Smooth muscle cell of the pulmonary artery (primary cell): ENCODE measurements at places on chromosomes 16 and 17. TPM values are rescaled to one million over a fixed set of nuclear protein-coding genes. Genes with fewer than 3 reads are reported as not detected.

ENO3 gene
- 3.3 and 3.4 TPM in 2 replicates for total RNA-seq

CLEC19A gene
- not detected in 2 replicates for total RNA-seq

LYZL6 gene
- total RNA-seq = not detected in 2 replicates

UBALD1 gene
- total RNA-seq = 3.5 and 7.0 TPM in 2 replicates

IL34 gene
- total RNA-seq = 8.1 and 27.3 TPM in 2 replicates

RAP1GAP2 gene
- 1.2 TPM in 2 replicates for total RNA-seq

PIRT gene
- not detected in 2 replicates for total RNA-seq

RGS11 gene
- total RNA-seq = 4.0 and 6.3 TPM in 2 replicates

SPATA32 gene
- not detected in 2 replicates for total RNA-seq

NUPR1 gene
- total RNA-seq = 25.6 and 31.5 TPM in 2 replicates

TP53TG3B gene
- total RNA-seq = not detected in 2 replicates

CCL4 gene
- total RNA-seq = not detected in 2 replicates

PLXDC1 gene
- 0.50 and 3.5 TPM in 2 replicates for total RNA-seq

TBC1D16 gene
- total RNA-seq = 38.5 and 51.9 TPM in 2 replicates

CCL14 gene
- not detected in 2 replicates for total RNA-seq

CMTM1 gene
- total RNA-seq = 2.1 and 2.2 TPM in 2 replicates

DERL2 gene
- 27.0 and 30.0 TPM in 2 replicates for total RNA-seq

TMED6 gene
- total RNA-seq = 0.20 and 0.23 TPM in 2 replicates

ALOX12B gene
- total RNA-seq = not detected in 2 replicates

ABCC11 gene
- 0.26 and 0.30 TPM in 2 replicates for total RNA-seq

STX1B gene
- 0.85 and 2.6 TPM in 2 replicates for total RNA-seq

VAT1L gene
- 0.13 and 0.17 TPM in 2 replicates for total RNA-seq

KRTAP4-4 gene
- total RNA-seq = not detected in 2 replicates

KRT14 gene
- total RNA-seq = 0.59 and 1.3 TPM in 2 replicates

ITGAL gene
- total RNA-seq = 0.17 TPM in 1 of 2 replicates, not detected in the other

TNFSF12 gene
- total RNA-seq = 21.6 and 23.8 TPM in 2 replicates

SLC16A6 gene
- total RNA-seq = 0.13 and 0.17 TPM in 2 replicates

GJD3 gene
- 1.6 and 5.9 TPM in 2 replicates for total RNA-seq

CRLF3 gene
- 12.9 and 17.1 TPM in 2 replicates for total RNA-seq

CFAP119 gene
- 0.91 and 1.3 TPM in 2 replicates for total RNA-seq

GALK1 gene
- total RNA-seq = 34.0 and 49.6 TPM in 2 replicates

UMOD gene
- not detected in 2 replicates for total RNA-seq

C16orf96 gene
- total RNA-seq = 0.07 TPM in 1 of 2 replicates, not detected in the other

METTL16 gene
- total RNA-seq = 14.7 and 14.9 TPM in 2 replicates

PDIA2 gene
- total RNA-seq = 1.6 and 1.7 TPM in 2 replicates

ACSM2A gene
- total RNA-seq = not detected in 2 replicates

GNGT2 gene
- not detected in 2 replicates for total RNA-seq

SRR gene
- 12.9 and 19.5 TPM in 2 replicates for total RNA-seq

KRT23 gene
- total RNA-seq = not detected in 2 replicates

SSTR5 gene
- total RNA-seq = not detected in 2 replicates

CORO6 gene
- 3.8 and 4.9 TPM in 2 replicates for total RNA-seq
